ENCODE measurements at places on chromosomes 4 and X.
A peak's percentile ranks its signal among the peaks of the same experiment; 100 is the strongest.

GRCh38 chr4:1032861-1033260 lies 21.4 kb downstream of the FGFRL1 start:
- DNase-seq = no peak

DNA sequence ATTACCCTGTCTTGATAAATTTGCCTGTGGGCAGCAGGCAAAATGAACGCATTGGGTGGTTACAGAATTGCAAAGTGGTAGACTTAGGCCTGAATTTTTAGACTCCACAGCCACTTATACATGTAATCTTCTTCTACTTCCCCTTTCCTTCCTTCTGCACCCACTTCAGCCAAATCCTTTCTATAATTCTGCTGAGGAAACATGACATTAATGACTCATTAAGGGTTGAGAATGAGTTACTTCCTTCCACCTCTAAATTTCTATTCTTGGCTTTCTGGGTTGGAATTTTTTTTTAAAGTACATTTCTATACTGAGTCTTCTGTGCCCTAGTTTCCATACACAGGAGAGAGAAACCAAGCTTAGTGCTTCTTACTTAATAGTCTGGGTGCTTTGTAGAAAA lies 10.1 kb downstream of the PAPSS1 start:
- no peak for DNase-seq

DNA sequence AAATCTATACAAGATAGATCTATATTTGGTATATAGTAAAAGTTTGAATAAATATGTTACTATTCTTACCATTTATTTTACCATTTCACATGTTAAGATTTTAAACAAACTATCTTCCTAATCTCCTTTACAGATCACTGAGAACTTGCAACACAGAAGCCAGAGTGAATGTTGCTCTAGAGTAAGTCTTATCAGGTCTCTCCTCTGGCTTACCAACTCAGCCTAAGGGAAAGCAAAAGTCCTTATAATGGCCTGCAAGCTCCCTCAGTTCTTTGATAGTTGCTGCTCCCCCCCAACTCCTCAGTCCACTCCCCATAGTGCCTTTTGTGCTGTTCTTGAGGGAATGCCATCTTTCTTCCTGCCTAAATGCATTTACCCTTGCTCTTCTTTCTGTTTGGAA lies 25.7 kb upstream of the SLC7A11 start:
- DNase-seq = no peak

DNA sequence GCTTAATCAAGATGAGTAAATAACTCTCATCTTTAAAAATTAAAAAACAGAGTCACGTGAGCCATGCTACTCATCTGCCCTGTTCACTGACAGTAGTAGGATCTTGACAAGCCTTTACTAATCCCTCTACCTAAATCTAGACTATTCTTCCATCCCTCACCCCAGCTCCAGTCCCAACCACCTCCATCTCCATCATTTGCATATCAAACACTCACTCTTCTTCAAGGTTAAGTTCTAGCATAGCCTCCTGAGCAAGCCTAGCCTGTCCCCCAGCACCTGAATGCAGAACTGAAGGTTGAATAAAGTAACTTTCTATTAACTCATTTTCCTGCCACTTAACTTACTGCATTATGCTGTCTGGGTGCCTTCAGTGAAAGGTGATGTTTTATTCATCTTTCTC lies 72.5 kb downstream of the YIPF7 start:
- DNase-seq = no peak

DNA sequence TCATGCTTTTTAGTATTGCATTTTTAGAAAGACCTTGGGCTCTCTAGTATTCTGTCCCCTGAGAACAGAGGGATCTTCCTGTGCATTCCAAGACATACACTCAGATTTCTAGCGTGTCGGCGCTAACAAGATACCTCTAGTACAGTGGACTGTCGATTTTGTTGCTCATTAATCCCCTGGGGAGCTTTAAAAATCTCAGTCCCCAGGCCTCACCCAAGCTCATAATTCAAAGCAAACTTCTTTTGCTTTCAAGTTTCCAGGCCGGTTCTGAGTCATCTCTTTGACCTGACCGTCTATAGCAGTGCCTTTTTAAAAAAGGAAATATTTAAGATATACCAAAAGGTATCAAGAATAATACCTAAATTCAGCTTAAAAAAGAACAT lies 137.0 kb downstream of the AMMECR1 start:
- DNase-seq = no peak

GRCh38 chrX:9628779-9629493 lies 136.7 kb downstream of the GPR143 start:
- no peak for DNase-seq

DNA sequence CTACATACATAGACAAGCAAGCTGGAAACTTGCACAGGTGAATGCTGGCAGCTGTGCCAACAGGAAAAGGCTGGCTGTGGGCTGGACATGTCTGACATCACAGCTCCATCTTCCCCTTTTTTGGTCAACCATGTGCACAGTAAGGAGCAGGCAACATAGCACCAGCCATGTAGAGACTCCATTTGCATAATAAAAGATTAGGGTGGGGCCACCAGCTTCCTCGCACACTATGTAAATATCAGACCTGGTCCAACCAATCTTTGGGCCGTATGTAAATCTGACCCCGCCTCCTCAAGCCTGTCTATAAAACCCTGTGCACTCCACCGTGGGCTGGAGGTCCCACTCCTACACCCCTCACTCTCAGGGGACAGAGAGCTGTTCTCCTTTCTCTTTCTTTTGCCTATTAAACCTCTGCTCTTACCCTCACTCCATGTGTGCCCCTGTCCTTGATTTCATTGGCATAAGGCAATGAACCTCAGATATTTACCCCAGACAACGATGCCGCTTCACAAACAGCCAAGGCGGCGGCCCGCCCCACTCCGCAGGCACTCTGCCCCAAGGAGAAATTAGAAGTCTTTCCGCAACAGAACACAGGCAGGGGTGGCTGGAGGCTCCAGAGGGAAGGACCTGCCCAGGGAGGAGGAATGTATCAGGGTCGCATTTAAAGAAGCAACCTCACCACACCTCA lies 862.2 kb downstream of the TRIML1 start:
- no peak for DNase-seq

- no peak for DNase-seq
These were observed 43.3 kb downstream of the SPCS3 start for GRCh38 chr4:176363072-176363471.

DNA sequence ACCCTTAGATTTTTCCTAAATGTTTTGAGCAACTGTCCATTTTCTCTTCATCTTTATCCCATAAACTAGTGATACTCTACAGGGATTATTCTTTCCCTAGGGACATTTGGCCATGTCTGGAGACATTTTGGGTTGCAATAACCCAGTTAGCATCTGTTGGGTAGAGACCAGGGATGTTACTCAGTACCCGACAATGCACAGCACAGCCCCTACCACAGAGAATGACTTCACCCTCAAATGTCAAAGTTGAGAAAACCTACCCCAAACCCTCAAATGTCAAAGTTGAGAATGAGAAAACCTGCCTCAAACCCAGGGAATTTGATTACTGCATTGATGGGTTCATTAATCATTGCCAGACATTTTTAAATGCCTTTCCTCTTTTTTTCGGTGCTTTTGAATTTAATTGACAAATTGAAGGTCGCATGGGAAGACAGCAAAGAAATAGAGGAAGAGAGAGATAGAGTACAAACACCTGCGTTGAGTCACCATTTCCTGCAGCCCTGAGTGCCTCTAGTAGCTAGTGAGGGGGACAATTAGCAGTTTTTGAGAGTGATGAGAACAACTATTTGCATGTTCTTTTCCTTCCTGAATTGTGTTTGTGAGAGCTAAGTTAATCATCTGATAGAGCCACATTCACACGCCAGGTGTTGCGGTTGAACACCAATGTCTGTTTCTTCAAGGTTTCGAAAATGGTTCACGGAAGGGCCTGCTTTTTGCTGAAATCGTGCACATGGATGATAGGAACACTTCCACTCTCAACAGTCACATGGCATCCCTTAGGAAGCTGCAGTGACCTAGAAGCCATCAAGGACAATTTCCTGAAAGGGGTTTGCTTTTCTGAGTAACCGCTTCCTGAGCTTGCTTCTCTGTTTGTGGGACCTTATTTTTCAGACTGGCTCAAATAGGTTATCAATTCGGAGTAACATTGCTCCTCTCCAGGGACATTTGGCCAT lies 203.9 kb upstream of the VCX3A start:
- DNase-seq = no peak

DNA sequence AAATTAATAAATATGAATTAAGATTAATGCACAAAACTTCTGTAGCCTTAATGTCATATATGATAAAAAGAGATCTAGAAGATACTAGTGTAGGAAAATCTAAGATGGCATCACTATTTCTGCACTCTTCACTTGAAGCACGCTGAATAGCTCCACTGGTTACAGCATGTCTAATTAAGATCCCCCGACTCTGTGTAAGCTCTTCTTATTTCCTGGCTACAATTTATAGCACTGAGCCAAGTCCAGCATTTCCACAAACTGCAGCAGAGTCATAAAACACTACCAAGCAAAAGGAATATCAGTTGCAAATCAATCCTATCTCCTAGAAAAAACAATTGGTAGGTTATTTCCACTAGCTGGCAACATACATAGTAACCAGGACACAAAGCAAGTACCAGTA lies 1.3 kb upstream of the CCNA2 start:
- no peak for DNase-seq

DNA sequence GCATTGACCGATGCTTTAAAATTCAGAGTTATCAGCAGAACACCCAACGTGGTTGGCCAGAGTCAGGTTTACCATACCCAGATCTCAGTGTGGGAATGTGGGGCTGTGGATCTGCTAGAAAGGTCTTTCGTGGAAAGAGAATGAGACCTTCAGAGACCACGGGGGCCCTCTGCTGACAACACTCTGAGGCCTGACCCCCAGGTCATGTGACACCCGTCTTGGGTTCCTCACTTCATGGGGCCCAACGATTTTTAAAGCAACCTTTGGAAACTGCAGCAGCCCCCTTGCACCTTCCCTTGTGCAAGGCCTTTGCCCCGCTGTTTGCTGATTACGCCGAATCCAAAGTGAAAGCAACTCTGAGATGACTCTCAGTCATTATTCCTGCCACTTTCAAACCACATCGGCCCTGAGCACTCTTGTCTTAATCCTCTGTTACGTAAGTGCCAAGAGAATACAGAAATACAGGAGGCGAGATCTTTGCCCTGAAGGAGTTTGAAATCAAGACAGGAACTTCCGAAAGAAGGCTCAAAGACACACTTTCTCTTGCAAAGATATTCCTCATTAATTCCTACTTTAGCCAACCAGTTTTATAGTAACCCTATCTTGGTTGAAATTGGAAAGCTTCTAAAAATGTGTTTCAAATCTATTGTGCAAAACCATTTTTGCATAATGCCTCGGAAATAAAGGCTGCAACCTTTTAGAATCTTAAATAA lies 88.3 kb downstream of the EVC2 start:
- DNase-seq = peak; percentile 28

GRCh38 chr4:89283226-89284009 lies 24.2 kb downstream of the GPRIN3 start:
- no peak for DNase-seq

- DNase-seq = no peak
These were observed 160.7 kb downstream of the PPP3CA start for GRCh38 chr4:101186567-101187184.

- no peak for DNase-seq
These were observed 1406.5 kb downstream of the STIM2 start for GRCh38 chr4:28267166-28267565.

DNA sequence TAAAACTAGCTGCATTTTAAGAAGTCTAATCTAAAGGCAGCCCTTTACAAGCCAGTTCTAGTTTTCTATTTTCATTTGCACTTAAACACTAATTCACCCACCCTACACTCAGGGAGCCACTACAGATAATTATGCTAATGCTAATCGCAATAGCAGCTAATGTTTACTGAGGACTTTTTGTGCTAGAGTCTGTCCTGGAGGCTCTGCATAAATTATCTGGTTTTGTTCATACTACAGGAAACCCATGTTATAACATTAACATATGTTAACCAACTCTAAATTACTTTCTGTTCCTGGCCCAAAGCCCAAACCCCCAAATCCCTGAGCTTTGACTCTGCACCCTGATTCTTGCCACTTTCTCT lies 480 bp upstream of the RADX start:
- DNase-seq = no peak

- no peak for DNase-seq
These were observed at the start of gene PHOX2B for GRCh38 chr4:41748571-41749475. PHOX2B (minus strand) TSS chr4:41748725; CDS start chr4:41748610, 115 bp downstream.

GRCh38 chr4:183860119-183860518 lies 45.0 kb upstream of the STOX2 start:
- no peak for DNase-seq

DNA sequence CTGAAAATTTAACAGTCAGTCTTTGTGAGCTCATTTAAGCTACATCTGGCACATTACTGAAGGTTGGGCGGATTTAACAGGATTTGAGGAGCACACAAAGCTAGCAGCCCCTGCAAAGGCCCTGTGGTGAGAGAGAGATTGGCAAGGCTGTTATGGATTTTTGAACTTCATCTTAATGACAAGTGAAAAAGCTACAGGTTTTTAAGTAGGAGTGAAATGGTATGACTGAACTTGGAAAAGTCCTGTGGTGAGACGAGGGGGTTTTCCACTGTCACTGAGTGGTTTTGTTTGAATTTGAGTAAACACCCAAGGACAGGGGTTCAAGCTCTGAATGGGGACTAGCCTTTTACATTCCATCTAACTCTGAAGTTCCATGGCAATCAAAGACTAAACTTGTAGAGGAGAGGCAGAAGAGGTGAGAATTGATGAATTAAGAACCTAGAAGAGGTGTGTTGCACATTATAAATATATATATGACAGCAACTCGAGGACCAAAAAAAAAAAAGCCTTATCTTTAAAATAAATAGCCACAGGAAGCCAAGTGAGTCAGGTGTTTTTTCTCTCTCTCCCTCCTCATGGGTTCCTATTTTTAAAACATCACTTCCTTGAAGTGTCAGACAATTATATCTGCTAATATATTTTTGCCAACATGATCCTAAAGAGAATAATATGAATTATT lies 47.8 kb upstream of the CLNK start:
- no peak for DNase-seq

- DNase-seq = no peak
These were observed 112.1 kb downstream of the DRD5 start for GRCh38 chr4:9893329-9894108.

DNA sequence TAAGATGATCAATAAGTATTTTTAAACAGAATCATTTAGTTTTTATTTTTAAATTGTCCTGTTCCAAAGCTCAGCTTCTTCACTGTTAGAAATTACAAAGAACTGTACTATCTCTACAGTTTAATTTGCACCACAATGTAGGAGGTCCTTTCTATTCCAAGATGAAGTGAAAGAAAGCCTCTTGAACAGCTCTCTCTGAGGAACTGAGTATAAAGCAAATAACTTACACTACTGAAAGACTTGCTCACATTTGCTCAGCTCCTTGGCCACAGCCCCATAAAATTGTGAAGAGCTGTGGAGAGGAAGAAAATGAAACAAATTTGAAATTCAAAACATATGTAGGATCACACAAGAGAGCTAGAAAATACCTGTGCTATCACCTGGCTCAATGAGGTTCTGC lies 68.6 kb downstream of the ENPEP start:
- no peak for DNase-seq

DNA sequence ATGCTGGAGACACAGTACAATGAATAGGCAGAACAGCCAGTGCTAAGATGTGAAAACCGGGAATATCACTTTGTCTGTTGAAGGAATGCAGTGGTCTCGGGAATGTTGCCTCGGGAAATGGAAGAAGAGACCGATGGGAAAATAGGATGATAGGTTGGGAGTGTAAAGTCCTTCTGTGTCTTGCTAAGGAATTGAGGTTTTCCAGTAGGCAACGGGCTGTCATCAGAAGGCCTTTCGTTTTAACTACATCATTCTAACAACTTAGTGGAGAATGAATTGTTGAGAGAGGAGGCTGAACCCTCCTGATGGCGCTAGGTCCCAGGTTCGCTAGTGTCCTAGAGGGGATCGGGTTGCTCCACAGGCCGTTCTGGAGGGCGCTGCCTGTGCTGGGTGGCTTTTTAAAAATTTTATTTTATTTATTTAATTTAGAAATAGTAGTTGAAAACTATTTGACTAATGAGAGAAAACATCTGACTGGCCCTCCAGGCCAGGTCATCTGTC lies 730 bp downstream of the VBP1 start:
- no peak for DNase-seq

Data from vagina (tissue), 2 donors.